Non-pigmented ciliary epithelial cell (primary cell): ENCODE measurements at places on chromosomes 6 and 20.

DNA sequence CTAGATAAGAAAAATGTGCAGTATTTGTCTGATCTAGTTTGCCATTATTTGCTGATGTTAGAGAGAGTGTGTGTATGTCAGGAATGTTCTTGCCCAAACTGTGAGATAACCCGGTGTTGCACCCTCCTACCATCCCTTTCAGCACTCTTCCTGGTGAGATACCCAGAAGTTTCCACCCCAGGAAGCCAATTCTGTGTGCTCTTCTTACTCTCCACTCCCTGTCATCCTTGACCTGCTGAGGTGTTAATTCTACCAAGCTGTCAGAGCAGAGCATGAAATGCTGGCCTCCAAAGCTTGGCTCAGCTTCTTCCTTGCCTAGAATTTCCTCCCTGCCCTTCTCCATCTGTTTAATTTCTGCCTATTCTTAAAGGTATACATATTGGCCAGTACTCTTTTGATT is 237.3 kb upstream of the CNR1 start:
- no peak for DNase-seq

- no peak for DNase-seq
Observed at GRCh38 chr20:57389695-57390603, 1.2 kb upstream of the RBM38 start.

DNA sequence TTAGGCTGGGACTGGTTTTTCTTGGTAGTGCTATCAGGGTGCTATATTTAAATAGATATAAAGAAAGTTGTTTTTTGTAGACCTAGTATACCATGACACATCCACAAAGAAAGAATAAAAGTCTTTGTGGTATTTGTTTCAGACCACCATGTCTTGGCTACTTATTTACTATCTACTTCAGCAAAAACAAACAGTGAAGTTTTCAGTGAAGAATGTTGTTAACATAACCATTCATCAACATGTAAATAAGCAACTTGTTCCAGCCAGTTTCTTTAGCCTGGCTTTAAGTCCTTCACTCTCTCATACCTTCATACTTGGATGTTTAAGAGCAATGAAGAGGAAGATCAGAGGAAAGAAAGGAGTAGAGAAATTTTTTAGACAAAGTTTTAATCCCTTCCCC is 624.1 kb downstream of the CD109 start:
- DNase-seq, result no peak

DNA sequence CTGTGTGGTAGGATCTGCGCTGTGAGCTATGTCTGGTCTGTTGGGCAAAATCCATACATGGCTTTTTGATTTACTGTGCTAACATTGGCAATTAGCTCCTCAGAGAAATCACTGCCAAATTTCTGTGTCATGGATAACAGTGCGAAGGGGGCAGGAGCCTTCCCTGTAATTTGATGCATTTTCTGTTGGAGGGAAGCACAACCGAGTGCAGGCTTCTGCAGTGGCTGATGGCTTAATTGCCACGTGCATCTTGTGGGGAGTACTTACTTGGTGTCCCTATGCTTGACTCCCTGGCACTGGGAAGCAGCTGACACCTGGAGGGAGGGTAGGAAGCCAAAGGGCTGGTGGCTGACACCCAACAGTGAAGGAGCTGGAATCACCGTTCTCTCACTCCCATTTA is 99.3 kb upstream of the PROKR2 start:
- no peak for DNase-seq

- DNase-seq, result no peak
Observed at GRCh38 chr6:30915591-30915946, 1.5 kb downstream of the VARS2 start.

- no peak for DNase-seq
Observed at GRCh38 chr6:144847916-144848315, 562.8 kb downstream of the UTRN start.
